ENCODE measurements at places on chromosomes 13 and 19.

DNA sequence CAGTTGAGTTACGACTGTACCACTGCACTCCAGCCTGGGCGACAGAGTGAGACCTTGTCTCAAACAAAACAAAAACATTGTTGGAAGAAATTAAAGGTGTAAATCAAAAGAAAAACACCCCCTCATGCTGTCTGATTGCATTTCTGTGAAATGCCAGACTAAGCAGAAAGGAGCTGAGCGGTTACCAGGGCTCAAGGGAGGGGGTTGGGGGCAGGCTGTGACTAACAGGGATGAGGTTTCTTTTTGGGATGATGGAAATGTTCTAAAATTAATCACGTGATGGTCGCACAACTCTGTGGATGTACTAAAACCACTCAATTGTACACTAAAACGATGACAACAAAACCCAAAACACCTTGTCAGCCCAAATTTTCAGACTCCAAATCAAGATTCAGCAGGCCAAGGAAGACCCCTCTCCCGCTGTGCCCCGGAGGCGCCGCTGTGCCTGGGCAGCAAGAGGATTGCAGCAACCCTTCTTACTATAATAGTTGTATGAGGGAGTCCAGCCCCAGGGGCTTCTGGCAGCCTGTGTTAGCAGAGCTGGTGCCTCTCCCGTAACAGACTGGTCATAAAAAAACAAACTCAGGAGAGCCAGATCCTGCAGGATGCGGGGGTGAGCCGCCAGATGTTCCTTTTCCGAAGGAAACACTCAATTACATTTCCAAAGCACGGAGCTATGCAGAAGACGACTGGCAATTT is 20.9 kb downstream of the CAPS start:
- no peak for DNase-seq

- DNase-seq: no peak
Observed at GRCh38 chr13:67642657-67643056, 412.5 kb upstream of the PCDH9 start.

DNA sequence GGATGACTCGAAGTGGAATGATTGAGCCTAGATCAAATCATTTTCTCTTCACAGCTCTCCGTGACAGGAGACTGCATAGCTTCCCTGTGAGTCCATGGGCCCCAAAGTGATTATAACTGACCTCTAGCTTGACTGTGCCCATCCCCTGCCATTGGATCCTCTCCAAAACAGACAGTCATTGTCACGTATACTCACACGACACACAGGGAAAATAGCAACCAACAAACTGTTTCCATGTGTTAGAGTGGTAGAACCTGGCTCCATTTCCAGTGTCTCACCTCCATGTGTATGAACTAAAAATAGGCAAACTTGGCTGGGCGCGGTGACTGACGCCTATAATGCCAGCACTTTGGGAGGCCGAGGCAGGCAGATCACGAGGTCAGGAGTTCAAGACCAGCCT is 48.8 kb upstream of the NPAS1 start:
- DNase-seq: no peak

DNA sequence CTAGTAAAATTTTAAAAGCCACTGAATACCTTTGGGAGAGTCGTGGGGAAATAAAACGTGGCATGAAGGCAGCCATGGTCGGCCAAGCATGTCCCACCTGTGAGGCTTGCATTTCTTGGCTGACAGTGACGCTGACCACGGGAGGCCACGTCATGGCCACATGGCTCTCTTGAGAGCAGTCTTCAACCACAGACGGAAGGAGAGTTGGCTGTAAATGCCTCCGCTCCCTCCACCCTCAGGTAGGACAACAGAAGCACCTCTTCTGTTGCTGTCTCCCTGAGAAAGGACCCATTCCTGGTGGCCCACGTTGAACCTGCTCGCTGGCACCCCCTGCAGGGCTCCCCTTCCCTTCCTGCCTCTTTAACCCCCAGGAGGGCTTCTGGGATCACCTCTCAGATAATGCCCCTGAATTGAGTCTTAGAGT is 10.6 kb upstream of the LRRC25 start:
- DNase-seq: peak; percentile 74

GRCh38 chr13:100274942-100275506 is 186.1 kb downstream of the PCCA start:
- no peak for DNase-seq

DNA sequence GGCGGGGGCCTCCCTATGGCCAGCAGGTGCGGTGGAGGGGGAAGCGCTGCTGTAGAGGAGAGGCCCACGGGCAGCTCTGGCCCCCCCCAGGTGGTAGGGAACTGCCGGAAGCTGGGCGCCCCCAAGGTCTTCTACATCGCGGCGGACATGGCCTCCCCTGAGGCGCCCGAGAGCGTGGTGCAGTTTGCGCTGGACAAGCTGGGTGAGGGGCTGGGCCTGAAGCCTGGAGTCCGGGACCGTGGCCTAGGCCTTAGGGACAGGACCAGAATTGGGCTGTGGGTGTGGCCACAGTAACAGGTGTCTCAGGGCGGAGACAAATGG is 3.8 kb upstream of the RPL36 start:
- DNase-seq: no peak

DNA sequence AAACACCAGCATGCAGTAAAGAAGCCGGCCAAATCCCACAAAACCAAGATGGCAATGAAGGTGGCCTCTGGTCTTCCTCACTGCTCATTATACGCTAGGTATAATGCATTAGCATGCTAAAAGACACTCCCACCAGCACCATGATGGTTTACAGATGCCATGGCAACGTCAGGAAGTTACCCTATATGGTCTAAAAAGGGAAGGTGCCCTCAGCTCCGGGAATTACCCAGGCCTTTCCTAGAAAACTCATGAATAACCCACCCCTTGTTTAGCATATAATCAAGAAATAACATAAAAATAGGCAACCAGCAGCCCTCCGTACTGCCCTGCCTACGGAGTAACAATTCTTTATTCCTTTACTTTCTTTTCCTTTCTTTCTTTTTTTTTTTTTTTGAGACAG is 21.1 kb upstream of the PLEKHF1 start:
- DNase-seq: no peak

DNA sequence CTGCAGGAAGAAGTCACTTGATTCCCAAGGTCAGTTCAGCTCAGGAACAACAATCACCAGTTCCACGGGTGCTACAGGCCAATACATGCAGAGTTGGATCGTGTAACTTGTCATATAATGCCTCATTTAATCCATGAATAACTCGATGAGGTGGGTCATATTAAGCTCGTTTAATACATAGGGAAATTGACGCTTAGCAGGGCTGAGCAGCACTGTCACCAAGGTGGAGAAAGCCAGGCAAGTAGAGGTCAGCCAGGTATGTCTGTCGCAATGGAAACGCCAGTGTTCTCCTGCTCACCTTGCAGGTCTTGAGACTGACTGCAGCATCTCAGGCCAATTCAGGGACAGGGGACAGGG is 52.3 kb downstream of the CCDC70 start:
- DNase-seq: no peak

DNA sequence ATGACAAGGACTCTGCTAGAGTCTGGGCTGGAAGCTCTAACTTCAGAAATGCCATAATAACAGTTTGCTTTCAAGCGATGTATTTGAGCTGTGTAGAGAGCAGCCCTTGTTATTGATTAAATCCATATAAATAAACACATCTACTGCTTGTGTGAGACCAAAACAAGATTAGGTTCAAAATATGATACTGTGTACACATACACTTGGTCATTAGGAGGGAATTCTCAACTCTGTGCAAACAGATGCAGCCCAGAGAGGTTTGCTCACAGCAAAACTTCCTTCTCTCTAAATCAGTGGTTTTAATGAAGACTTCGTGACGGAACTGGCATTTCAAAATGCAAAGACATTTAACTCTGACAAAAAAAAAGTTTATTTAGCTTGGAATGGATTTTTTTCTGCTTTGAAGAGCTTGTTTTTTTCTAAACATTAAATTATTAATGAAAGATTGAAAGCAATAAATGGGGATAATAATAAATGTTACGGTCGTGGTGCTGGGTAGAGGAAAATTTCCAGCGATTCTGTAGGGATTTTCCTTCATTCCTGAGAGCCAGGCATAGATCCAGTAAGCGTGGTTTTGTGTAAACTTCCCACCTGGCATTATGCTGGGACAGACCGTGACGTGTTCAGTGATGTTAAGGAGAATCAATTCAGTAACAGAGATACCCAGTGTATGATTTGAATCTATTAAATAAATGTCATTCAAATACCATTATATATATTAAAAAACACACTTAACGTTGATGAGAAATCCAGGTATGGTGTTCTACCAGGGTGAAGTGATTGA is 213.7 kb downstream of the TEX29 start:
- DNase-seq: no peak

DNA sequence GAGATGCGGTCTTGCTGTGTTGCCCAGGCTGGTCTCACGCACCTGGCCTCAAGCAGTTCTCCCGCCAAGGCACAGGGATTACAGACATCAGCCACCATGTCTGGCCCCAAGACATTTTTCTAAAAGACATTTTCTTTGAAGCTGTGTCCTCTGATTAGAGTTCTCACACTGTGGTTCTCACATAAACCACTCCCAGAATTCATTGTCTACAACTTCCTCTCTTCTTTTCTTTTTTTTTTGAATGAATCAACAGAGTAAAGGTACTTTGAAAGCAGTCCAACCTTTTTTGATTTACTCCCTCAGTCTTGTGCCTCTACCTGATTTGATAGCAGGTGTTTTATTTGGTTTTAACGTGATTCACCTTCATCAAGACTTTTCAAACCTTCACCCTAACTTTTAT is 14.3 kb upstream of the SHD start:
- no peak for DNase-seq

DNA sequence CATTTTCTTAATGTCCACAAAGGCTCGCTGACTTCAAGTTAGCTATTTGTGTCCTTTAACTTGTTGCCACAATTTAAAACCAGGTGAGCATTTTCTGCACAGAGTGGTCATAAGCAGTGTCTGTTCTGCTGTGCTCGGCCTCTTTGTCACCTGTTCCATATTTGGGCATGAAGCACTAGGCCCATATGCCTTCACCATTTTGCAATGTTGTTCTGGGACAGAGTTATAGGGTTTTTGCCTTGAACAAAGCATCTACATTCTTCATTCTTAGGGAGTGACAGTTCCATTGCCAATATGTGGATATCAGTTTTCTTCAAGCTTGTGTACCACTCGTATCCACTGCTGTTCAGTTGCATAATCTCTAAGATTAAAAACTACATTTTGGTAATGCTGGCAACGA is 56.1 kb downstream of the LRCH1 start:
- no peak for DNase-seq

DNA sequence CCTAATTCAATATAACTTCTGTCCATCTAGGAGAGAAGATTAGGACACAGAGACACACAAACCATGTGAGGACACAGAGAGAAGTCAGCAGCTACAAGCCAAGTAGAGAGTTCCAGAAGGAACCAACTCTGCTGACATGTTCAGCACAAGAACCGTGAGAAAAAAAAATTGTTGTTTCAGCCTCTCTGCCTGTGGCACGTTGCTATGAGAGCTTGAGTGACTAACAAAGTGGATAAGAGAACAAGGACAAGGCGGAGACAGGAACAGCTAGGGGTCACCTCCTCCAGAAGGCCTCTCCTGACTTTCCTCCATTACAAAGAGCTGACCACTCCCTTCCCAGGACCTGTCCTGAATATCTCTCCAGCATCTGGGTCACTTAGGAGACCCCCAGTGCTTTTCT is 5.6 kb upstream of the SIGLEC12 start:
- DNase-seq: no peak

DNA sequence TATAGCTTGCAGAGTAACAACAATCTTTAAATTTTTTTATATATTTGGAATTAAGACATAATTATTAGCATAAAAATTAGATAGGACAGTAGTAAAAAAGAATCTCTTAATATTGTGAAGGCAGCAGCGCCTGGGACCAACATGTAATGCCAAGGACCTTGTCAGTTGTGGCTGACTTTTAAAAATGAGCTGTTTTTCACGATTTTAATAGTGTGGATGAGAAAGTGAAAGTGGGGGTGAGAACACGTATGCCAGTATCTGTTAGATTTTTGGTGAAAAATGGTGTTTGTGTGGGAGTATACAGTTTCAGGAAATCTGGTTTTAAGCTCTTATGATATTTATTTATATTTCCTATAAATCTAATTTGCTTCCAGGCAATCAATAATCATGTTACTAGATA is 125.2 kb downstream of the LMO7 start:
- no peak for DNase-seq

DNA sequence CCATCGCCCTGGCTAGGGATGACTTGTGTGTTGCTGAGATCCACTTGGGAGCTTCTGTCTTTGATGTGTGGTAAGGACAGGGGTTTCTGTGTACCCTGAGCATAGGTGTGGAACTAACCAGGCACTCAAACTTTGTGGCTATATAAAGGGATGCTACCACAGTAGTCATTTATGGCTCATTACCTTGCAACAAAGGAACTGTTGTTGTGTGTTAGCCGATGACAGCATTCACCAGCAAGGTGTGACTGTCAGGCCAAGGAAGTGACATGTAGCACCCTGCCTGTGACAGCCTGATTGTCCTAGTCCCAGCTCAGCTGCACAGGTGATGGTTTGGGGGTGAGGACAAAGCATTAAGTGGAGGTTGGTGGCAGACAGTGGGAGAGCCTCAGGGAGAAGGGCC is 73.6 kb downstream of the COG3 start:
- DNase-seq: no peak

DNA sequence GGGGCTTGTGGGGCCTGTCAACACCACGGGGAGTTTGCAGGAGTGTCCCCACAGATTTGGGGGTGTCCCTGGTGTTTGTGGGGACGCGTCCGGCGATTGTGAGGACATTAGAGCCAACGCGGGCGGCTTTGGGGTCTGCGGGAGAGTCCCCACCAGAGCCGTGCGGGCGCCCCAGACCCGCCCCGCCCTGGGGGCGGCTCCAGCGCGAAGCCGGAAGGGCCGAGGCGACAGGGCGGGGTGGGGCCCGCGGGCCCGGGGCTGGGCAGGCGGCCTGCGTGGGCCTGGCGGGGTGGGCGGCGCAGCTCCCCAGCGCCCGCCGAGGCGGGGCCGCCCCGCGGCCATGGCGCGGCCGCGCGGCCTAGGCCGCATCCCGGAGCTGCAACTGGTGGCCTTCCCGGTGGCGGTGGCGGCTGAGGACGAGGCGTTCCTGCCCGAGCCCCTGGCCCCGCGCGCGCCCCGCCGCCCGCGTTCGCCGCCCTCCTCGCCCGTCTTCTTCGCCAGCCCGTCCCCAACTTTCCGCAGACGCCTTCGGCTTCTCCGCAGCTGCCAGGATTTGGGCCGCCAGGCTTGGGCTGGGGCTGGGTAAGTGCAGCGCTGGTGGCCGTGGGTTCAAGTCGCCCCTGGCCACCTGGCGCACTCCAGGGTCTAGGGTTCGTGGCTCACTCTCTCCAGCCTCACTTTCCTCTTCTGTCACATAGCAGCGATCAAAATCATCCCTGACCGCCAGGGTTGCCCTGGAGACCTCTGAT is 10.3 kb downstream of the PDE4A start:
- peak; percentile 36 for DNase-seq

Data from WTC11 (cell line).